ENCODE measurements at places on chromosomes 13 and 19. TPM values are rescaled to one million over a fixed set of nuclear protein-coding genes. Genes with fewer than 3 reads are reported as not detected.

Gene DACH1
- 36.4 TPM for total RNA-seq

Gene OR4F17
- not detected for total RNA-seq

Gene SPIB
- not detected for total RNA-seq

Gene SLITRK6
- total RNA-seq = 53.1 TPM

Gene ZNF221
- 7.3 TPM for total RNA-seq

Gene KCNRG
- 0.69 TPM for total RNA-seq

Gene FAM32A
- total RNA-seq = 90.1 TPM

Gene THSD1
- 346 TPM for total RNA-seq

Gene FGF22
- not detected for total RNA-seq

Gene C1QTNF9
- not detected for total RNA-seq

Gene PSG1
- not detected for total RNA-seq

Gene IGFL2
- total RNA-seq = not detected

Gene NFIX
- 9.9 TPM for total RNA-seq

Gene CRTC1
- total RNA-seq = 17.5 TPM

Gene PDX1
- total RNA-seq = 0.59 TPM

Gene CYSLTR2
- total RNA-seq = not detected

Gene FXYD7
- 0.67 TPM for total RNA-seq

All from endothelial cell (in vitro differentiated cells).